Renal pelvis (tissue), 12 donors: ENCODE measurements at places on chromosomes 2 and 18. TPM values are rescaled to one million over a fixed set of nuclear protein-coding genes. Genes with fewer than 3 reads are reported as not detected.

Gene IHH
- 3.2 TPM for polyA plus RNA-seq

Gene SLC9A2
- polyA plus RNA-seq: 8.2 TPM

Gene OTOS
- 0.26 TPM for polyA plus RNA-seq

Gene TMEM37
- 49.4 TPM for polyA plus RNA-seq

Gene ABCB11
- polyA plus RNA-seq: not detected

Gene MYL1
- 0.23 TPM for polyA plus RNA-seq

Gene SIX2
- 11.8 TPM for polyA plus RNA-seq

Gene KCNS3
- polyA plus RNA-seq: 6.9 TPM

Gene OR6B2
- not detected for polyA plus RNA-seq

Gene ZEB2
- polyA plus RNA-seq: 132 TPM

Gene PAIP2B
- polyA plus RNA-seq: 18.7 TPM

Gene AQP12A
- 0.30 TPM for polyA plus RNA-seq

Gene WBP1
- 126 TPM for polyA plus RNA-seq

Gene NT5C1B
- polyA plus RNA-seq: 1.0 TPM
